Activated gamma-delta T cell treated with Interleukin-2 at 50 U/mL for 16 hours (primary cell): ENCODE measurements at places on chromosomes 6 and 20.

- DNase-seq = no peak
Observed at GRCh38 chr6:73233048-73233447, 7.8 kb upstream of the KHDC1L start.

DNA sequence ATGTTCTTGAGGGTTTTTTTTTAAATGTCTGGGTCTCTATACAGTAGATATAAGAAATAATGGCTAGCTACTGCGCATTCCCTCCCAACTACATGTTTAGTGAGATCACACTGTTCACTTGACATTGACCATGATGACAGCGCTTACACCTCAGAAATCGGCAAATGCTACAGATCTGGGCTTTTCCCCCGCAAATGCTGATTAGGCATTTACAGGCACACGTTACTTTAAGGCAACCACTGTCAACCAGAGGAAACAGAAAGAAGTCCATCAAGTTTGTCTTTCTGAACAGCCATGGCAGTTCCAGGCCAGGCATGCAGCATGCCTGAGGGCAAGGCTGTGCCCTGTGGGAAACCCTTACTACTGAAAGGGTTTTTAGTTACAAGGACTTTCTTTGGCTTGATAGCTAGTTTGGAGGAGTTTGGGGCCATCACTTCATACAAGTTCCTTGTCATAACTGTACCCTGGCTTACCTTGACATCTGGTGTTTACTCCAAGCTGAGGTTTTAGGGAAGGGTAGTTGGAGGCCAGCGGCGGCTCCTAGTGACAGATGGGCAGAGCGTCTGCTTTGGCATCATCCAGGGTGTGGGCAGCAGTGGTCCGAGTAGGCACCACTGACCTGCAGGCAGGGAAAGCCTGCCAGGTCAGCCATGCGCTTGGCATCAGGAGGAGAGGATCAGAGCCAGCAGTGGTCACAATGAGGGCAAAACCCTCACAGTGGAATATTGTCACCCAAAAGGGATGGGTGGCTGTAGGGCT lies 43.0 kb downstream of the CFAP61 start:
- no peak for DNase-seq

DNA sequence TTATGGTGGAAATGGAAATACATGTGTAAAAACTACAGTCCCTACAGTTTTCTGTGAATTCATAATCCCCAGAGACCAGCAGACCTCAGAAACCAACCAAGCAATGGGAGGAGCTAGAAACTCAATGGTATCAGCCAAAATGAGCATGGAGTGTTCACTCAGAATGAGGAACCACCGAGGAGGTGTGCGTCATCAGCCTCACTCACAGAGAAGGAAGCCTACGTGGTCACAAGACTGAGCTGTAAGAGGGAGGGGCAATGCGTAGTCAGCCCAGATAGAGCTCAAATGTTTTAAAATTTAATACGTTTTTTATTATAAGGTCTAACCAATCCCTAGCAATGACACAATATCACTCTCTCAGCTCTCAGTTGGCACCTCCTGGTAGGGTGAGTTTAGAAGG lies 17.4 kb downstream of the MYLK4 start:
- no peak for DNase-seq

GRCh38 chr6:81396916-81397315 lies 355.6 kb downstream of the TENT5A start:
- DNase-seq = no peak

- DNase-seq = peak; percentile 22
Observed at GRCh38 chr20:32018269-32019155, 8.3 kb downstream of the CCM2L start.

GRCh38 chr6:21501021-21501354 lies 92.6 kb upstream of the SOX4 start:
- no peak for DNase-seq

DNA sequence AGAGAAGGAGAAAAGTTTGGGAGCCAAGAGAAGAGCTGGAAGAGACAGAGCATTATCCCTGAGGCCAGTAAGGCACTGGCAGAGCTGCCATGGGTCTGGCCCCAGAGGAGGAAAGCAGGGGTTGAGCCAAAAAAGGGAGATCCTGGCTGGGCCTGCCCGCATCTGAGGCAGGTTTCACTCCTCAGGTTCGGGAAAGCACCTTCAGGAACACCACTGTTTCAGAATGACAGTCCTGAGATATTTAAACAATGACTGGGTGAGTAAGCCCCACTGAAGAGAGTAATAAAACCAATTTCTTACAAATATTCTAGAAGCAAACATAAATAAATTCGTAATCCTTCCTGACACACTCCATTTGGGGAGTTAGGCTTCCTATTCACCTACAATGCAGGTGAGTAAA lies 152.2 kb downstream of the BACH2 start:
- no peak for DNase-seq

- DNase-seq = no peak
Observed at GRCh38 chr20:18748987-18749386, 64.6 kb upstream of the SCP2D1 start.

DNA sequence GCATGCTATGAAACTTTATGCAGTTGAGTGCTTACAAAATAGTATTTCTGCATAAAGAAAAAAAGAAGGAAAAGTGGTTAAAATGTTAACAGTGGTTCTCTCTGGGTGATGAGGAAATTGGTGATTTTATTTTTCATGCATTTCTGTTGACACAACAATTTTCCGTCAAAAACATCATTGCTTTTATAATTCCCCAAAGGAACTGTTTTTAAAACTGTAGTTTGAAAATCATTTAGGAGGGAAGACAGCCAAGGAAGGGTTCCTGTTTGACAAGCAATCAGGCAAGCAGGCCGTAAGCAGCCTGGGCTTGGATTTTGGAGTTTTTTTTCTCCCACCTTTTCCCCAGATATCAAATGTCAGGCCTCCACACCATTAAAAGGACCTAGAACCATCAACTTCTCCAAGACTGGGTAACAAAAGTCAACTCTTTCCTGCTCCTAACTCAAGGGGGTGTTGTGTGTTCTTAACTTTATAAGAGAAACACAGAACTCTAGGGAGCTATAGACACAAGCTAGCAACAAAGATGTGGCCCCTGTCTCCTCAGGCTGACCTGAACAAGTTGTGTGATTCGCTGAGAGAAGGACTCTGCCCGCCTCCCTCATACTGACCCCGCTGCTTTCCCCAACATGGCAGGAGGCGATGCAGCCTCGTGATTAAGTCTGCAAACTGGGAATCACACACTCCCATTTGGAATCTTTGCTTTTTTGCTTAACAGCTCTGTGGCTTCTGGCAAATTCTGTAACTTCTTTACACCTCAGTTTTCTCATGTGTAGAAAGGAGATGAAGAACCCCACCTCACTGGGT lies 146.6 kb downstream of the BCAS1 start:
- no peak for DNase-seq

DNA sequence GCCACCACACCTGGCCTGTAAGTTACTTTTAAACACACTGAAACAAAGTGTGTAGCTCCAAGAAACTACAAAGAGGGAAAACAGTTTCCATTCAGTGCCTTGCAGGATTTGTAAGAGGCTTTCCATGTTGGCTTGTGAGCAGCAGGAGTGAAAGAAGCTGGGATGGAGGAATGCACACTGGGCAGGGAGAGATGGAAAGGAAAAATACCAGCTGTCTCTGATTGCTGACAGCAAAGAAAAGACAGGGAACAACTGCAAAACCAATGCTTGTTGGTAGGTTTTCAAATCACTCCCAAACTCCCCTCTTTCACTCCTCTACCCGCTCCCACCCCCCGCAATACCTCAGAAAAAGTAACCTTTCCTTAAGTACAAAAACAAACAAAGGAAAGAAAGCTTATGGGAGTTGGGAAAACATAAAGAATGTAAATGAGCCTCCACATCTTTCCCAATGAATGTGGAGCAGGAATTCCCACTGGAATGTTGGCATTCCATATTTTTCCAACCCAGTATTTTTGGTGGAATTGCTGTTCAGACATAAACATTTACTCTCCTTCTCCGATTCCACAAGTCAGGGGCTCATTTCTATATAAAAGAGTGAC lies 166.1 kb downstream of the THBS2 start:
- no peak for DNase-seq

DNA sequence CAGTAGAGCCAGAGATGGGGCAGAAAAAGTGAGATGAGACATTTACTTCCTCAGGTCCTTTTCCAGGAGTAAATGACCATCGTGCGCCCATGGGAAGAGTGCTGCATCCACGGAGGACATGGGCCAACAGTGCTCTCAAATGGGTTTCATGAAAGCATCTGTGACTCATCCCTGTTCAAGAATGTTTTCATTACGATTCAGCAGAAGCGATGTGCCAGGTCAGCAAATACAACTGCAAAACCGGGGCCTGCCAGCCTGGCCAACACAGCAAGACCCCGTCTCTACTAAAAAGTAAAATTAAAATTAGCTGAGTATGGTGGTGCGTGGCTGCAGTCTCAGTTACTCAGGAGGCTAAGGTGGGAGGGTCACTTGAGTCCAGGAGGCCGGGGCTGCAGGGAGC lies 125.1 kb downstream of the LY86 start:
- DNase-seq = no peak

- no peak for DNase-seq
Observed at GRCh38 chr6:36906539-36907325, 21.0 kb downstream of the C6orf89 start.
